ENCODE measurements at places on chromosomes 6 and 20. TPM values are rescaled to one million over a fixed set of nuclear protein-coding genes. Genes with fewer than 3 reads are reported as not detected.

The BEND6 gene
- polyA plus RNA-seq: 4.6 TPM

DNA sequence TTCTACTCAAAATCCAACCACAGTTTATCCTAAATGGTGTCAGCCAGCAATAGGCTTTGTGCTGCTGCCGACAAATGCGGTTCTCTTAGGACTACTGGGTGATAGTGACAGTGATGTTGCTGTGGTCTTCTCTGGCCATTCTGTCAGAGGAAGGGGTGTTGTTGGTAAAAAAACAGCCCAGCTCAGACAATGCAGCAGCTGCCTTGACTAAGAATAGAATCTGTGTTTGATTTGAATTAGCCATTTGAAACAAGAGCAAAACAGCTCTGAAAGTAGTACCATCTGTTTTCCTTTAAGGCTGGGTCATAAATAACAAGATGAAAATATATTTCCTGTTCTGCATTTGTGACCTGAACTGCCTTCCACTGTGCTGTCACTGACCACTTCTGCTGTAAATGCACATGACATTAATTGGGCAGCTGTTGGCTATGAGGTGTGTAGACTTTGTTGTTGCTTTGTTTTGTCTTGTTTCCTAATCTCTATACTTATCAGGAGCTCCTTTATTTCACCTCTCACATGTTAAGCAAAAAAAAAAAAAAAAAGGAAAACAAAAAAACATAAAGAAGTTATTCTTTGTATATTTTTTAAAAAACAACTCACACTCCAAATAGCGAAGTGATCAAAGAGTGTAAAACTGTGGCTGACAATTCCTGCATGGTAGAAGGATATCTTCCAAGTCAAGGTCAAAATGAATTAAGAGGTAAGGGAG is 497.8 kb upstream of the ARID1B start:
- peak; percentile 61 for DNase-seq

The TTBK1 gene
- 0.29 TPM for polyA plus RNA-seq

DNA sequence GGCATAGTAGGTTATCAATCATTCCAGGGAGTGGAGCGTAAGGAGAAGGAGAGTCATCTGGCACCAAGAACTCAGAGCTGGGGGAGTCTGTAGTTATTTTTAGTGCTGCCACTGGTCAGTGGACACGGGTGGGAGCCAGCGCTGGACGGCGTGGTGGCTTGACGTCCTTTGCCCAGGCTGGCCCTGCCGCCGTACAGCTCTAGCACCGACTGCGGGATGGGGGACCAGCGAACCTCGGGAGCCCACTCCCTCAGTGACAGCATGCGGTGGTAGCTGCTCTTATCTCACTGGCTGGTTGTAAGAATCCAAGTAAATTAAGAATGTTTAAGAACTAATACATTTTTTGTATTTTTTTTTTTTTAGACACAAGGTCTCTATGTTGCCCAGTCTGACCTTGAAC is 32.5 kb upstream of the RPS6KA2 start:
- DNase-seq: no peak

DNA sequence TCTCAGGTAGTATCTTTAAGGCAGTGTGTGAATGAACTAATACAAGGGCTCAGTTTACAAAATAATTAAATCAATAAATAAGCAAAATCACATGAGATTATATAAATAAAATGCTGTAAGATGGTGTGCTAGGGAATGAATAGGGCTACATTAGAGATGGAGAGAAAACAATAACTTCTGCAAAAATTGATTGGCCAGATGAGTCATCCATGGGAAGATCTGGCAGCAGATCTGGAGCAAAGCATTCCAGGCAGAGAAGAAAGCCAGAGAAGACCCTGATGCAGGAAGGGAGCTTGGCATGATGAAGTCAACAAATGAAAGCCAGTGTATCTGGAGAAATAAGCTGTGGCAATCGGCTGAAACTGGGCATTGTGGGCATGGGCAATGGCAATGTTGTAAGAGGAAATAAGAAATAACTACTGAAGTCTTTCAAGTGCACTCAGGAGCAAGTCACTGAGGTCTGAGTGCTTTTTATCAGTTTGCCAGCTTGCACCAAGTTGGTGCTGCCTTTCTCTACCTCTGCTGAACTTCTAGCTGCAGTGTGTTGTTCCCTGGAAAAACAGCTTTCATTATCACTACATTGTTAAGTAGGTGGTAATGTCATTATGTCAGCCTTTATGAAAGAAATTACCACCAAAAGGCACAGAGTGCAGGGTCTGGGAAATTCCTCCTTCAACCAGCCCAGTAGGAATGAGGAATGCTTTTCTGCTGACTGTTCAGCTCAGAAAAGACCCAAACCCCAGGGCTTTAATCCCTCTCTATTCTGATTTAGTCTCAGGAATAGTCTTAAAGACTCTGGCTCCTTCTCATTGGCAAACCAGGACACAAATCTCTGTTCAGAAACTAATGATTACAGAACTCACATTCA is 231.6 kb downstream of the HTR1B start:
- DNase-seq: no peak

The RRAGD gene
- 33.3 TPM for polyA plus RNA-seq

DNA sequence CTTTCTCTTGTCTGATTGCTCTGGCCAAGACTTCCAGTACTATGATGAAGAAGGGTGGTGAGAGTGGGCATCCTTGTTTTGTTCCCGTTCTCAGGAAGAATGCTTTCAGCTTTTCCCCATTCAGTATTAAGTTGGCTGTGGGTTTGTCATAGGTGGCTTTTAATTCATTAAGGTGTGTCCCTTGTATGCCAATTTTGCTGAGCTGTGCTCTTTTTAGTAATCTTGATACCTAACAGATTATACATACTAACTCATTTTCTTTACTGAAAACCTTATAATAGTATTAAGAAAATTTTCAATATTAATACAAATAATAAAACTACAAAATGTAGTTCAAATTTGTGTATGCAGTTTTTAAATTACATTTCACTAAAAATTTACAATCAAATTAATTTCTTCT is 379.6 kb upstream of the PLCB4 start:
- DNase-seq: no peak
